ENCODE measurements at places on chromosomes 11 and 22. TPM values are rescaled to one million over a fixed set of nuclear protein-coding genes. Genes with fewer than 3 reads are reported as not detected.

The PRMT3 gene
- 17.7 TPM for total RNA-seq

The C11orf97 gene
- total RNA-seq = not detected

The ADM2 gene
- total RNA-seq = not detected

The KCNJ1 gene
- total RNA-seq = 1.5 TPM

The UPK3A gene
- not detected for total RNA-seq

The MAML2 gene
- total RNA-seq = 36.3 TPM

The KRTAP5-4 gene
- total RNA-seq = not detected

The APLNR gene
- 2.9 TPM for total RNA-seq

The RBMXL2 gene
- not detected for total RNA-seq

The CCDC81 gene
- not detected for total RNA-seq

The OR51G1 gene
- total RNA-seq = not detected

The HTR3B gene
- total RNA-seq = not detected

The MS4A8 gene
- not detected for total RNA-seq

The CARD18 gene
- total RNA-seq = not detected

The TIMP3 gene
- total RNA-seq = 262 TPM

The PDE2A gene
- total RNA-seq = 57.0 TPM

The MISFA gene
- total RNA-seq = not detected

The CNGA4 gene
- total RNA-seq = not detected

The STT3A gene
- 91.6 TPM for total RNA-seq

The POU2AF2 gene
- total RNA-seq = not detected

The FOLH1 gene
- total RNA-seq = 3.9 TPM
